ENCODE measurements at places on chromosomes 4 and X. TPM values are rescaled to one million over a fixed set of nuclear protein-coding genes. Genes with fewer than 3 reads are reported as not detected.

The MAGEB2 gene
- total RNA-seq, result not detected

The PLXNB3 gene
- total RNA-seq, result not detected

DNA sequence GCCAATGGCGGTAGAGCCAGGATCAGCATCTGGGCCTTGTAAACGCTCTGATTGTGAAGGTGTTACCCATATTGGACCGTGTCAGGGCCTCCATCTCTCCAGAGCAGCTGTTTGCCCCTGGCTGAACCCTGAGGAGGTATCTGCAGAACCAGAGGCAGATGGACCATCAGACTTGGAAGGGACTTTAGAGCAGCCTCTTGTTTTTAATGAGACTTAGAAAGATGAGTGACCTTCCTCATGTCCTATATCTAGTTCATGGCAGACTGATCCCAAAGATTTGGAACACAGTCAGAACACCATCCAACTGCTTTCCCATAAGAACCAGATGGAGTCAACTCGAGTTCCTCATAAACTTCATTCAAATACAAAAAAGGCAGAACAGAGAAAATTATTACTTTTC lies 135.1 kb upstream of the MSX1 start:
- DNase-seq, result no peak
- H3K27ac ChIP-seq, result no peak overlapping the region
- H3K27me3 ChIP-seq, result no peaks in the 10 kb centered on the region
- H3K4me1 ChIP-seq, result no peaks in the 10 kb centered on the region

The LINC00632 gene
- total RNA-seq, result 7.3 TPM

The CEP135 gene
- 24.5 TPM for total RNA-seq

- H3K36me3 ChIP-seq, result no peaks in the 10 kb centered on the region
- H3K4me3 ChIP-seq, result no peak overlapping the region
- H3K27ac ChIP-seq, result no peak overlapping the region
- no peaks in the 10 kb centered on the region for H3K4me1 ChIP-seq
- H3K27me3 ChIP-seq, result no peaks in the 10 kb centered on the region
These were observed 384.9 kb upstream of the SLC7A11 start for GRCh38 chr4:138627096-138627495.

The VCX gene
- not detected for total RNA-seq

GRCh38 chrX:17459008-17459611 lies 84.1 kb downstream of the NHS start:
- no peak for DNase-seq
- H3K27ac ChIP-seq, result no peak overlapping the region
- H3K27me3 ChIP-seq, result no peaks in the 10 kb centered on the region
- H3K4me3 ChIP-seq, result no peak overlapping the region
- H3K36me3 ChIP-seq, result no peaks in the 10 kb centered on the region

- DNase-seq, result no peak
- H3K27me3 ChIP-seq, result no peaks in the 10 kb centered on the region
- no peaks in the 10 kb centered on the region for H3K4me1 ChIP-seq
- no peak overlapping the region for H3K27ac ChIP-seq
- no peaks in the 10 kb centered on the region for H3K36me3 ChIP-seq
These were observed 331.0 kb upstream of the CPXCR1 start for GRCh38 chrX:88416002-88416401.

All from T-cell (primary cell).